ENCODE measurements at places on chromosomes 3 and 15.

DNA sequence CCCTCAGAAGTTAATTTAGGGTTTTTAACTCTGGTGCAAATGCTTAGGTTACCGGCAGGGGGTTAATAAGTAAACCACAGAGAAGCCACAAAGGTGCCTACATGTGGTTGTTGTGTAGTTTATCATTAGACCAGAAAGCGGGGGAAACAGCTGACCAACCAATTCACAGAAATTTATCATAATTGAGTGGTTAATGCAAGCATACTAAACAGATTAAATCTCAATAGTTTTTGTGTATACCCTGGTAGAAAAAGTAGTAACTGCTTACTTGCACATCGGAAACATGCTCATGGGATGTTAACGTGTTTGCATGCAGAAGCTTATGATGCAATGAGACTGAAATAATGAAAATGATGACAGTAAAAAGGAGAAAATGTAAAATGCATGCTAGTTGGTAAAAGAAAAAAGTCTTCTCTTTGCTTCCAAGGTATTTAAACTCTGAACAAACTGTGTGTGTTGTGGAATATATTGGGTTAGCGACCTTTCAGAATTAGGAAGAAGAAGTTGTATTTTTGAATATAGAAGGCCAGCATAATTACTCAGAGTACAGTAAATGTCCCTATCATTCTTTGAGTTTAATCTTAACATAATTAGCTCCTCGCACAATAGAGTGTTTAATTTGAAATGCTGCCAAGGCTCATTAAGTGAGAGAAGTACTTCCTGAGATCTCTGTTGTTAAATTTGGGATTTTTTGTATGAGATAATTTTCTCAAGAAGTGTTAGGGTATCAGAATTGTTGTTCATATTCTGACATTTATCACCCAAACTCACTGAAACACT, 316.2 kb downstream of the PTPRG start:
- no peak for DNase-seq

DNA sequence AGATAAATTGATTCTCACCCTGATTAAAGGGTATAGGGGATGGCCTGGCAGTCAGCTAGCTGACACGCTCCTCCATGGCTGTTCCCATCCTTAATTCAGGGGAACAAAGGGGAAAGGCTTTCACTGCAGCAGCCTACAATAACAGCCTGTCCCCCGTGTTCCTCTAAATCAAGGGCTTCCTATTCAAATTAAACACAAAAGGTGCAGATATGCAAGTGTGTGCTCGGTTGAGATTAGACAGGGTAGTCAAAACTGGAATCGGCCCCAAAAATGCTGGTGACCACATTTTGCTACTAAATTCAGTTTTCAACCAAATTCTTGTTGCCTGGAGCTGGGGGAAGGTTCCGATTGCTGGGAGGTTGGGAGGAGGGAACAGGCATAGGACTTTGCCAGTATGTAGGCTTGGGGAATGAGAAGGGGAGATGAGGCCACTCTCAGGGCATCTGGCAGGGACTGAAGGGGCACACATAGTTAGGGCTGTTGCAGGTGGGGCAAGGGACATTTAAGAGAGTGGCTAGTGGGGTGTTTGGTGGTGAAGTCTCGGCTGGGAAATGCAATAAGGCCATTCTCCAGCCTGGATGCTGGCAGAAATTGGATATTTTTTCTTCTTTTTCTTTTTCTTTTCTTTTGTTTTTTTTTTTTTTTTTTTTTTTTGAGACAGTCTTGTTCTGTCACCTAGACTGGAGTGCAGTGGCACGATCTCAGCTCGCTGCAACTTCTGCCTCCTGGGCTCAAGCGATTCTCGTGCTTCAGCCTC, 32.9 kb upstream of the CTSH start:
- no peak for DNase-seq

- no peak for DNase-seq
These were observed 15.0 kb downstream of the NEK10 start for GRCh38 chr3:27354161-27354560.

DNA sequence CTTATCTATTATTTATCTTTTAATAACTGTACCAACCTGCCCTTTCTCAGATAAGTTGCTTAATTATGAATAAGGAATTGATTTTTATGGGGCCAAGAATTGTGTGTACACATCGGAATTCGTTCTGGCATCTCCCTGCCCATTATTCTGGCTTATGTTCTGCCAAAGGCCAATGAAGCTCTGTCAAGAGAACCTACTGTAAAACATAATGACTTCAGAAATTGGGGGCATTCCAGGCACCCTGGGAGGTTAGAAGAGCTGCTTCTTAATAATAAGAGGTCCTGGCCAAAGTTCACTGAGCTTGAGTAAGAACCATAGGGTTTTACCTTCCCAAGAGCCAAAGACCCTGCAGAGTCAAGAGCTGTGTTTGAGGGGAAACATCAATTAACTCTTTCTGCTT, 261.7 kb downstream of the SLC9A9 start:
- DNase-seq: no peak

GRCh38 chr3:57545636-57546268, 1.6 kb upstream of the DNAH12 start:
- DNase-seq: no peak

DNA sequence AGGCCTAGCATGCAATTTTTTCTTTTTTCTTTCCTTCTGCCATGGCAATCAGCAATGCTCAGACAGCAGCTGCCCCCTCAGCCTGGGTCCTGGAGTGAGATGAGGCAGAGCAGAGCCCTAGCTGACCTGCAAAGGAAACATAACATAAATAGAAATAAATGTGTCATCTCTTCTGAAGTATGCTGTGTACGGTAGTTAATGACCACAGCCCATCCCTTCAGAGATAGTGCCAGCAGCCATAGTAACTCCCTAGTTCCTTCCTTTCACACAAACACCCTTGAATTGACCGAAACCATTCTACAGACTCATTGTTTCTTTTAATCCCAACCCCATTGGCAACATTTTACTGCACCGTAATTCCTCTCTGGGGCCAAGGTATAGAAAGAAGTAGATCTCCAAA, 8.4 kb upstream of the CD47 start:
- DNase-seq: no peak

DNA sequence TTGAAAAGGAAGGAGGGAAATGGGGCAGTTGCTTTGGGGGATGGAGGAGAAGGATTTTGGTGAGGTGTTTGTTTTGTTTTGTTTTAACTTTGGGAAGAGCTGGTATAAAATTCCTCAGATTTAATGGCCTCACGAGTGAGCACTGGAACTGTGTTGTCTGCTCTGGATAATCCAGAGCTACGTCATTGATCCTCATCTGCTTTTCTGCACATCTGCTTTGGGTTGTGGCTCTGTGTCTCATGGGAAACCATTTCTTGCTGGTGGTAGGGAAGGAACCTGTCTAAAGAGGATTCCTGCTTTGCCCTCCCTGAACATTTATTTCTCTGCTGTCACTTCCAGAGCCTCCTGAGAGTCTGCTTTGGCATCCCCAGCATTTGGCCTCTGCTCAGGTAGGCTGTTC, 3.1 kb downstream of the SNRK start:
- DNase-seq: no peak

GRCh38 chr3:77171026-77171425, 131.1 kb downstream of the ROBO2 start:
- DNase-seq: no peak

DNA sequence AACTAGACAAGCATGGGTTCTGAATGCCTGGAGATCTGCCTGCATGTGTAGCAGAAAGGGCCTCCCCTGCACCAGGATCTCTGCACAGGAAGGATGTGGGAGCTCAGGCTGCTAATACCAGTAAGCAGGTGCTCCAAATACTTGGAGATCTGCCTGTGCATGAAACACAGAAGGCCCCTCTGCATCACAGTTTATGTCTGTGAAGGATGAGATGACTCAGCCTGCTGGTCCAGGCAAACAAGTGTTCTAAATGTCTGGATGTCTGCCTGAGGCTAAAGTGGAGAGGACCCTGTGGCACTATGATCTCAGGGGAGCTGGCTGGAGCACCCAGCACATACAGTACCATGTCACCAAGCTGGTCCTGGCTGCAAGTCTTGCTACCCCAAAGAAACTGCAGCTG, 678.8 kb downstream of the MCTP2 start:
- DNase-seq: no peak

DNA sequence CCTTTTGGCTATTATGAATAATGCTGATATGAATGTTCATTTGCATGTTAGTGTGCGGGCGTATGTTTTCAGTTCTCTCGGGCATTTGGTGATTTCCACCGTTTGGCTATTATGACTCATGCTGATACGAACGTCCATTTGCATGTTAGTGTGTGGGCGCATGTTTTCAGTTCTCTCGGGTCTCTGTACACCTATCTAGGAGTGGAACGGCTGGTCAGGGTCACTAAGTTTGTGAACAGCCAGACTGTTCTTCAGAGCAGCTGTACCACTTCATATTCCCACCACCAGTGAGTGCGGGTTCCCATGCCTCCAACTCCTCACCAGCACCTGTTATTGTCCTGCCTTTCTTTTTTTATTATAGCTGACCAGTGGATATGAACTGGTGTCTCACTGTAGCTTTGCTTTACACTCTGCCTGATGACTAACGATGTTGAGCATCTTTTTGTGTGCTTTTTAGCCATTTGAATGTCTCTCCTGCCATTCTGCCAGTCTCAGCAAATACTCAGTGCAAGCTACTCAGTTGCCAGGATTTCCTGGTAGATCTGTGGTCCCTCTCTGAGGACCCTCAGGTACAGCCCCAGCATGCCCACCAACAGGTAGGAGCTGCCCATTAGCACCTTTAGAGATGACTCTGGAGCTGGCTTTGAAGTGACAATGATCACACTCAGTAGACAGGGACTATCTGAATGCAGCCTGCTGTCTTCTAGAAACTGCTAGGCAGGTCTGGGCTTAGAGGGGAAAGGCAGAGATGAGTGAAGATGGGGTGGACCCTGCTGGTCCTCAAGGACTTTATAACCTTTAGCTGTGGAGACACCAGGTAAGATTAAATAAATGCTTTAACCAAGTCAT, 141.1 kb downstream of the XXYLT1 start:
- DNase-seq: peak; percentile 23

DNA sequence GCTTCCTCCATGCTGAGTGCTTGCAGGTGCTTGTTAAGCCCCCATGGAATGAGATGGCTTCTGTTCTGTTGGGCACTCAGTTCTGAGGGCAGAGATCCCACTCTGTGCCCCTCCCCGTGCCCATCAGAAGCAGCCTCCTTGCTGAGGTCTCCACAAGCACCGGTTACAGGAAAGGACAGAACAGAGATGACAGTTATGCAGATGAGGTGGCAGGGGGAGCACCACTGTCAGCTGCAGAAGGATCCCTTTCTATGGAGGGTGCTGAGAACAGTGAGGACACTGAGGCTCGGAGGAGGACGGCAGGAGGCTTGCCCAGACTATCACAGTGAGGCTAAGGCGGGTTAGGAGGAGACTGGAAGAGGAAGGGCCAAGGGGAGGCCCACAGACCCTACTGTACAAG, 12.4 kb downstream of the CACNA2D2 start:
- no peak for DNase-seq

DNA sequence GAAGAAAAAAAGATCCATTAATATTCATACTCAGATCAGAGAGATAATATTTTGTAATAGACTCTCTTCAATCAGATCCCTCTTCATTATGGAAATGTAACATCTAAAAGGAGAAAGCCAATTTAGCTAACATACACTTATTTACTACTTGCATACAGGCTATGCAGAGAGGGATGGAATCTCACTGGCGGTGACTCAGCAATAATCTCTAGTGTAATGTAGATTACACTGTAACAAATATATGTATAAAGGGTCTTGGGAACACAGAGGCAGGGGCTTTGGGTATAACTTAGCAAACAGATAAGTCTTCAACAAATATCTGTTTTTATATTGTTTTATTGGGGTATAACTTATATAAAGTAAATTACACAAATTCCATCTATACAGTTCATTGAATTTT, 69.6 kb downstream of the CGNL1 start:
- no peak for DNase-seq

- DNase-seq: no peak
These were observed 125.4 kb upstream of the BFSP2 start for GRCh38 chr3:133274477-133274876.

DNA sequence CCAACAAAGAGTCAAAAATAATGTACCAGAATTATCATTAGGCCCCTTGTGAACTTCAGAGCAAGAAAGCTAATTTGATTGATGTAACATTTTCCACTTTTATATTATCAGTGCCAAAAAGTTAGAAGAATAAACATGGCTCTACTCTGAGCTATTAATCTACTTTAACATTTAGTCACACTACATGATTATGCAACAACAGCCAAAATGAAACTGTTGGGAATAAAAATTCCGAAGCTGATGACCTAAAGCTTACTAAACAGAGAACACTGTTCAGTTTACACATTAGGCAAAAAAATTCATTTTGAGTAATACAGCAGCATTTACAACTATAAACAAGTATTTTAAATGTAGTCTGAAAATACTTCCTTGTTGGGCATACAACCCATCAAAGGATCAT, 1134.1 kb downstream of the EPHA3 start:
- DNase-seq: no peak

- no peak for DNase-seq
These were observed 31.8 kb downstream of the TKT start for GRCh38 chr3:53224026-53224425.

GRCh38 chr3:15998911-15999310, 175.6 kb upstream of the GALNT15 start:
- DNase-seq: no peak

- DNase-seq: no peak
These were observed 453 bp downstream of the ZDHHC23 start for GRCh38 chr3:113948015-113948917.

DNA sequence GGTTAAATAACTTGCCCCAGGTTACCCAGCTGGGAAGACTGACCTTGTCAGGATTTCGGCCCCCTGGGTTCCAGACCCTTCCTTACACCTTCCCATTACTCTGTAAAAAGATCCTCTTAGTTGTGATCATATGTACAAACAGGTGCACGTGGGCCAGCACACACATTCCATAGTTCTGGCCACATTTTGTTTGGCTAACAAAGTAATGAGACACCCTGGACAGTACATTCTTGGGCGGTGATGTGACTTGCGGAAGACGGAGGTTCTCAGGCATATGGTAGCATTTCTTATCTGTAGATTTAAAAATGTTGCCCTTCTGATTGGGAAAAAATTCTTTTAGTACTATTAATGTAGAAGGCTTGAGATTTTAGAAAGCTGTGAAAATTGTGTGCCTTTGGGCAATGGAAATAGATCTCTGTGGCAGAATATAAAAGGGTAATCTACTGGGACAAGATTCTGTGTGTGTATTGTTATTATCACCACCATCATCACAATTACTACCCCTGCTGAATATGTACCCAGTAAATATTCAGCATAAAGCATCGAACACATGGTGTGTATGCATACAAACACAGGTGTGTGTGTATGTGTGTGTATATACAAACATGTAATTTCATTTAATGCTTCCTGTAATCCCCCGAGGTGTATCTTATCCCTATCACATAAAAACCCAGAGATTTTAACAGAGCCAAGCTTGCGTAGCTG, 205.4 kb upstream of the UBE2E1 start:
- no peak for DNase-seq

- DNase-seq: no peak
These were observed 19.2 kb upstream of the RAD18 start for GRCh38 chr3:8982509-8982908.

- no peak for DNase-seq
These were observed 342.2 kb downstream of the NLGN1 start for GRCh38 chr3:173739726-173740125.
